ENCODE measurements at places on chromosomes 2 and 18. TPM values are rescaled to one million over a fixed set of nuclear protein-coding genes. Genes with fewer than 3 reads are reported as not detected.
A peak's percentile ranks its signal among the peaks of the same experiment; 100 is the strongest.

DNA sequence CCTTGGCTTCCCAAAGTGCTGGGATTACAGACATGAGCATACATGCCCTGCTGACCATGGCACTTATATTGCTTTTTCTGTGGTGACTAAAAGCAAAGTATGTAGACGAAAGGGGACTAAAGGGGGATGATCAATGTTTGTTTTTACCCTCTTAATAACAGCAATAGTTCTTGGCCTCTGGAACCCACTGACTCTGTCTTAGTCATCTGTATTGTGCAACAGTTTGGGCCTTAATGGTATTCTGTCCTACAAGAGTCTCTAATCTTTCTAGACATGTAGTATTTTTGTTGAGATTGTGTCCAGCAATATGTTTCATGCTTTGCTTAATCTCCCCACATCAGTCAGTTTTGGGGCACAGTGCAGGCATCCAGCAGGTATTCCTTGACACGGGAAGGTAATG lies 359.9 kb upstream of the FANCL start:
- DNase-seq: no peak
- no peak overlapping the region for H3K27ac ChIP-seq
- H3K4me3 ChIP-seq: no peak overlapping the region

- H3K27me3 ChIP-seq: no peaks in the 10 kb centered on the region
- H3K27ac ChIP-seq: no peak overlapping the region
- H3K4me3 ChIP-seq: no peak overlapping the region
- no peaks in the 10 kb centered on the region for H3K36me3 ChIP-seq
- H3K4me1 ChIP-seq: no peaks in the 10 kb centered on the region
These were observed 34.1 kb upstream of the SLC39A10 start for GRCh38 chr2:195622966-195623365.

DNA sequence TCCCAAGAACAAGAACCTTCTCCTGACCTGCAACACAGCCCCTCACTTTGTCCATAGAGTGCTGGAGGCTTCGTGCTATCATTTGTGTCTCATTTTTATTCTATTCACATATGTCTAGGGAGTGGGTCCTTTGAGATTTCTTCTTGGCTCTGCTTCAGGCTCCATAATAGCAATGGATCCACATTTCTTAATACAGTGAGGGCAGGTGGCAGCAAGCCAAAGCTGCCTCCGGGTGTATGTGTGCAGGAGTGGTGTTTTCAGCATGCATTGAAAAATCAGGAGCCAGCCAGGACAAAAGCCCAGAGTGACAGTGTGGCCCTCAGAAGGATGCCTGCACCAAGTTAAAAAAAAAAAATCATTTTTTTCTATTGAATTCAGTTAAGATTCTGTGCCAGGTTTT lies 115.1 kb upstream of the PELI1 start:
- H3K27me3 ChIP-seq: no peaks in the 10 kb centered on the region
- peaks cover 49% of the 10 kb centered on the region for H3K4me1 ChIP-seq
- no peak overlapping the region for H3K4me3 ChIP-seq
- H3K27ac ChIP-seq: peak overlapping the region; percentile 78
- peak; percentile 69 for DNase-seq

POTEC gene
- total RNA-seq: not detected

- no peaks in the 10 kb centered on the region for H3K27me3 ChIP-seq
- H3K4me1 ChIP-seq: no peaks in the 10 kb centered on the region
- H3K27ac ChIP-seq: no peak overlapping the region
- no peak for DNase-seq
These were observed 2031.3 kb upstream of the CELF4 start for GRCh38 chr18:39596891-39597290.

DNA sequence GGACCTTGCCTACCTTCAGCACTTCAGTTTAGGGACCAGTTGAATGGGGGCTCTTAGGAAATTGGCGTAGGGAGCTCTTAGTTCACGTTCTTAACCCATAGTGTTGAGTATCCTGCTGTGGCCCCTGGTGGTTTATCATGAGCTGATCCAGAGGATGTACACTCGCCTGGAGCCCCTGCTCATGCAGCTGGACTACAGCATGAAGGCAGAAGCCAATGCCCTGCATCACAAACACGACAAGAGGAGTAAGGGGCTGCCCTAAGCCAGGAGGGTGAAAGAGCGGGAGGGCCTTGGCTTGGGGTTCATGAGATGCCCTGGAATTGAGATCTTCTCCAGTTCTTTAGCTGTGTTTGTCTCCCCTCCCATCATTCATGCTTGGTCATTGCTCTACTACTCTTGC lies 2.9 kb downstream of the RETREG2 start:
- no peaks in the 10 kb centered on the region for H3K27me3 ChIP-seq
- H3K27ac ChIP-seq: no peak overlapping the region
- peaks cover 49% of the 10 kb centered on the region for H3K36me3 ChIP-seq
- DNase-seq: no peak
- no peak overlapping the region for H3K4me3 ChIP-seq

GRCh38 chr2:148023861-148024260 lies 3.0 kb downstream of the MBD5 start:
- no peak overlapping the region for H3K27ac ChIP-seq
- DNase-seq: no peak
- no peaks in the 10 kb centered on the region for H3K36me3 ChIP-seq
- no peak overlapping the region for H3K4me3 ChIP-seq

- H3K4me3 ChIP-seq: peak overlapping the region; percentile 90
- peak overlapping the region; percentile 99 for H3K27ac ChIP-seq
- no peaks in the 10 kb centered on the region for H3K27me3 ChIP-seq
- peaks cover 22% of the 10 kb centered on the region for H3K36me3 ChIP-seq
These were observed 767 bp downstream of the RHOB start for GRCh38 chr2:20447437-20448245.

DNA sequence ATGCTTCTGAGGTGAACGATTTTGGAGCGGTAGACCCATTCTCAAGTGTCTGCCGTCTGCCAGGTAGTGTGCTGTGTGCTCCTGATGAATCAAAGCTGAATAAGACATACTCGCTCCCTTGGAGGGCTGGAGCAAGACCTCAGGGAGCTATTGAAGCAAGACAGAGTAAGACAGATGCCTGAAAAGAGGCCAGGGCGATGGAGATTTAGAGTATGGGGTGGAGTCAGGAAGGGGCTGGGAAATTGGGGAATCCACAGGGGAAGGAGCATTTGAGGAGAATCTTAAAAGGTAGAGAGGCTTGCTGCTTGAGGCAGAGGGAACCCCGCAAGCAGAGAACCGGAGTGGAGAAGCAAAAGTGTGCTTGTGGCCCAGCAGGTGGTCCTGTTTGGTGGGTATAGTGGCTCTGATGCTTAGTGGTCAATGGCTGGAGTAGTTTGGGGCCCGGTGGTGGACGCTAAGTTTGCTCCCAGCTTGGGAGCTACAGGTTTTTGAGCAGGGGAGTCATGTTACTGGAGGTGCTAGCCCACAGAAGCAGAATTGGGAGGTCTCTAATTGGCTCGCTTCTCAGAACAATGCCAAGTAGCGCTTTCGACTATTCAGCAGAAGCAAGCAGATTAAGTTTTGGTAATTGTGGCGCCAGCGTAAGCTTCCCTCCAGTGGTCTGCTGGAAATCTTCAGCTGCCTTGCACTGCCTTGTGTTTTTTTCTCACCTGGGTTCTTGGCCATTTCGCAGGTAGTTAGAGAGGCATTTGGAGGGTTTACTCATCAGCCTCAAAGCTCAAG lies 2.0 kb downstream of the CNNM4 start:
- no peaks in the 10 kb centered on the region for H3K36me3 ChIP-seq
- H3K27ac ChIP-seq: peak overlapping the region; percentile 7
- H3K4me1 ChIP-seq: peaks cover 48% of the 10 kb centered on the region

DNA sequence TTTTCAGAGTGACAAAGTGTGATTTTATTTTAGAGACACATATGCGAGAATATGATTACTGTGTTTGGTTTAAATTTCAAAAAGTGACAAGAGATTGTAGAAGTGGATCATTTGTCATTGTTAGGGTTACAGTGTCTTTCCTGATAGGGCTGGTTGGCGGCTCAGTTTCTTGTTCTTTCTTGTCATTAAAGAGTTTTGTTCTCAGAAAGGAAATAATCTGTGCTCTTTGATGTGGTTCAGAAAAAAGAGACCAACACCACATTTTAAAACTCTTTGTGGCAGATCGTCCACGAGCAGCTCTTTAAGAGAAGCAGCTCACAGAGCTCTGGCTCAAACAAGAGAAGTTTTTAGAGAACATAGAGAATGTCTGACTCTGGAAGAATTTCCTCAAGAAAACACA lies 45.6 kb upstream of the ZNF532 start:
- no peaks in the 10 kb centered on the region for H3K4me1 ChIP-seq
- no peak overlapping the region for H3K4me3 ChIP-seq
- DNase-seq: no peak
- no peaks in the 10 kb centered on the region for H3K27me3 ChIP-seq
- H3K27ac ChIP-seq: no peak overlapping the region
